Naive thymus-derived CD4-positive, alpha-beta T cell (primary cell): ENCODE measurements at places on chromosomes 3 and 15. TPM values are rescaled to one million over a fixed set of nuclear protein-coding genes. Genes with fewer than 3 reads are reported as not detected.

Gene C2CD4B
- not detected for total RNA-seq

Gene MYZAP
- not detected in 2 replicates for total RNA-seq

DNA sequence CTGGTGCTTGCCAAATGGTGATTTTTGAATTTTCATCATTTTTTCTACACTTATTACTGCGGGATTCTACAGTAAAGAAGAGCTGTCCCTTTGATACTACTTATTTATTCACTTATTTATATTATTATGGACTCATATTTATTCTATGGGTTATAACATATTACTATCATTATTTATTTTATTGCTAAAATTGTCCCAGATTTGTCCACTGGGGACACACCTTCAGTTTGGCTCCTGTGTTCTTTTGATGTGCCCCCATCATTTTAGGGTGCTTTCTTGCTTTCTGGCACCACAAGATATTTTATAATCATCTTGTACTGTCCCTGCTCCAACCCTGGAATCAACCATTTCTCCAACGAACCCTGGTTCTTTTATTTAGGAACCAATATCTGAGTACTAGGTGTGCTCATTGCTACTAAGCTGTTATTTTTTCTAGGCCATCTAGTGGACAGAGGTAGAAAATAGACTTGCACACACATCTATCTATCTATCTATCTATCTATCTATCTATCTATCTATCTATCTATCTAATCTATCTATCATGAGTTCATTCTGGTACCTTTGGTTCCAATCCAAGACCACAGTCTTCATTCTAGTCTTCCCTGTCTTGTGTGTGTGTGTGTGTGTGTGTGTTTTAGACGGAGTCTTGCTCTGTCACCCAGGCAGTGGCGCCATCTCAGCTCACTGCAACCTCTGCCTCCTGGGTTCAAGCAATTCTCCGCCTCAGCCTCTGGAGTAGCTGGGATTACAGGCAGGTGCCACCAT, 16.0 kb downstream of the SLC22A14 start:
- no peak for DNase-seq
- H3K36me3 ChIP-seq, result no peaks in the 10 kb centered on the region
- no peak overlapping the region for H3K27ac ChIP-seq
- H3K4me1 ChIP-seq, result no peaks in the 10 kb centered on the region
- no peaks in the 10 kb centered on the region for H3K27me3 ChIP-seq

DNA sequence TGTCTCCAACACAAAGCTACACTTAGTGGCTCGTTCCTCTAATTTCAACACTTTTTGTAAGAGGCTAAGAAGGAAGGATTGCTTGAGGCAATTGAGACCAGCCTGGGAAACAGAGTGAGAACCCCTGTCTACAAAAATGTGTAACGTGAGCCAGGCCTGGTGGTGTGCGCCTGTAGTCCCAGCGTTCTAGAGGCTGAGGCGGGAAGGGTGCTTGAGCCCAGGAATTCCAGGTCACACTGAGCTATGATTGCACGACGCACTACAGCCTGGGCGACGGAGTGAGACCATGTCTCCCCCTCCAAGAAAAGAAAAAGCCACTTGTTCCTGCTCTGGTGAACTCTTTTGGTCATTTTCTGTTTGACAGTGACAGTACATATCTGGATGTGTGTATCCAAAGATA, 127.9 kb downstream of the GABRB3 start:
- H3K36me3 ChIP-seq, result no peaks in the 10 kb centered on the region
- H3K27ac ChIP-seq, result no peak overlapping the region
- DNase-seq, result no peak
- H3K27me3 ChIP-seq, result no peaks in the 10 kb centered on the region

GRCh38 chr3:69998759-69999139, 784 bp upstream of the SAMMSON start:
- H3K36me3 ChIP-seq, result no peaks in the 10 kb centered on the region
- no peak overlapping the region for H3K4me3 ChIP-seq
- H3K4me1 ChIP-seq, result no peaks in the 10 kb centered on the region
- DNase-seq, result no peak
- H3K27ac ChIP-seq, result no peak overlapping the region
- no peaks in the 10 kb centered on the region for H3K27me3 ChIP-seq

- peaks cover 11% of the 10 kb centered on the region for H3K4me1 ChIP-seq
- no peaks in the 10 kb centered on the region for H3K27me3 ChIP-seq
These were observed 33.6 kb downstream of the HMG20A start for GRCh38 chr15:77454265-77454664.
